ENCODE measurements at places on chromosomes 13 and 19.

DNA sequence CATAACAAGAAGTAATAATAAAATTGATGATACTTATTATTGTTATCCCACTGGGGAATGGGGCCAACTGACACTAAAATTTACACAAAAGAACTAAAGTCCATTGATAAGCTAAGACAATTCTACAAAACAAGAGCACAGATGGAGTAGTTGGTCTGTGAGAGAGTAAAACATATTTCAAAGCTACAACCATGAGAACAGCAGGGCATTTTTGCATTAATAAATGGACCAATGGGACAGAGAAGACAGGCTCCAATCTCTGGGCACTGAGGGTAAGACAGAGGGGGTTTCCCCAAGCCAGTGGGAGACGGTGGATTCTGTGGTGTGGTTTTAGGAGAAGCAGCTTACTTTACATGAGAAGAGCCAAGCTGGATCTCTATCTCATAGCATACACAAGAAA is 14.4 kb downstream of the KANK2 start:
- no peak for DNase-seq

DNA sequence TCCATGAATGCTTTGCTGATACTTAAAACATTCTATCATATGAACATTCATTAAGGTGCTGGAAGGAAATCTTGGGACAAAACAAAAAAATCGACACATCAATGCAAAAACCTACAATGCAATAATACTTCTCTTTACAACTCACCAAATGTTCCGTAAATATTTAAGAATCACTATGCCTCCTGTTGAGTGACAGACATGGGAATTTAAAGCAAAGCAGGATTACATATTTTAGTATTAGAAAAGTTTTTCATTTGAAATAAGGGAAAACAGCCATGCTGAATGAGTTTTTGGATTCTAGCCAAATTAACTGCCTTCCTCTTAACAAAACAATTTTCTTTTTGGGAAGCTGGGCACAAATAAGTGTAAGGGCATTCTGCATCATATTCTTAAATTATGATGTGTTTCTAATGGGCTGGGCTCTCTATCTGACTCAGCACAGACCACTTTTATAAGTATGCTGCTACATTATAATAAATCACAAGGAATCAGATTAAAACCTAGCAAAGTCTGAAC is 93.7 kb downstream of the RBM26 start:
- DNase-seq = no peak

GRCh38 chr13:102470283-102470917 is 68.6 kb upstream of the FGF14 start:
- no peak for DNase-seq

- no peak for DNase-seq
Observed at GRCh38 chr13:64925727-64926126, 2304.4 kb downstream of the PCDH9 start.

GRCh38 chr19:12521996-12522395 is 29.3 kb downstream of the ZNF564 start:
- DNase-seq = no peak

DNA sequence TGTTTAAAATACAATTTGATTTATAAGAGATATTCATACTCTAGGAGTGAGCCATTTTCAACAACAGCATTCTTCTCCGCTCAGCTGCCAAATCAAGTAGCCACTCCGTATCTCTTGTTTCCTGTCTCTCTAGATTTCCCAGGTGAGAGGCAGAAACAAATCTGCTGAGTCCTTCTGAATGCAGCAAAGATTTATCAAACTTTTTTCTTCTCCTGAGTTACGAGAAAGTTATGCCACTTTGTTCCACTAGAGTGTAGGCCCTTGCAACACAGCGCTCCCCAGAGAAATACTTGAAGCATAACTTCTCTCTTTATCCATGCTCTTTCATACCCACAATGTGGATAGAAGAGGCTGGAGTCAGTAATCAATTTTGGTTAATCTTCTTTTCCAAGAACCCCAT is 1960.8 kb downstream of the OLFM4 start:
- no peak for DNase-seq

GRCh38 chr19:12093777-12094176 is 29.2 kb downstream of the ZNF844 start:
- no peak for DNase-seq

- no peak for DNase-seq
Observed at GRCh38 chr13:46124967-46125933, 20.4 kb upstream of the CPB2 start.

GRCh38 chr19:406135-406781 is 2.7 kb downstream of the C2CD4C start:
- DNase-seq = no peak

GRCh38 chr13:67395577-67395976 is 165.4 kb upstream of the PCDH9 start:
- DNase-seq = no peak

DNA sequence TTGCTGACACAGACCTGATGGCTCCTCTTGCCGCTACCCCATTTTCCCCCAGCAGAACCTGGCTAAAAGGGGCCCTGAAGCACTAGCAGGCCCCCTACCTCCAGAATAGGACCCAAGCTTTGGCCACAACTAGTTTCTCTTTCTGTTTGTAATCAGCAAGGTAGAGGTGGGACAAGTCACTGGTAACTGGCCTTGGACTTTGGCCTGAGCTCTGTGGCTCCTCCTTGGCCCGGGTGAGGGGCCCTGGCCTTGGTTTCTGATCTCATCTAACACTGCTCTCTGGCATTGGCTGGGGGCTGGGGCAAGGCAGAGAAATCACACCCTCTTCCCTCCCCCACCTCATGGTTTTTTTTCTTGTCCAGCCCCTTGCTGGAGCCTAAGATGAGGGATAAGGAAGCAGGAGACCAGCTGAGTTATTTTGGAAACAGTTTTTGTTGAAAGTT is 2.1 kb downstream of the CALM3 start:
- DNase-seq = no peak

Measured in GM04503 (cell line).